ENCODE measurements at places on chromosomes 4 and X.
A peak's percentile ranks its signal among the peaks of the same experiment; 100 is the strongest.

DNA sequence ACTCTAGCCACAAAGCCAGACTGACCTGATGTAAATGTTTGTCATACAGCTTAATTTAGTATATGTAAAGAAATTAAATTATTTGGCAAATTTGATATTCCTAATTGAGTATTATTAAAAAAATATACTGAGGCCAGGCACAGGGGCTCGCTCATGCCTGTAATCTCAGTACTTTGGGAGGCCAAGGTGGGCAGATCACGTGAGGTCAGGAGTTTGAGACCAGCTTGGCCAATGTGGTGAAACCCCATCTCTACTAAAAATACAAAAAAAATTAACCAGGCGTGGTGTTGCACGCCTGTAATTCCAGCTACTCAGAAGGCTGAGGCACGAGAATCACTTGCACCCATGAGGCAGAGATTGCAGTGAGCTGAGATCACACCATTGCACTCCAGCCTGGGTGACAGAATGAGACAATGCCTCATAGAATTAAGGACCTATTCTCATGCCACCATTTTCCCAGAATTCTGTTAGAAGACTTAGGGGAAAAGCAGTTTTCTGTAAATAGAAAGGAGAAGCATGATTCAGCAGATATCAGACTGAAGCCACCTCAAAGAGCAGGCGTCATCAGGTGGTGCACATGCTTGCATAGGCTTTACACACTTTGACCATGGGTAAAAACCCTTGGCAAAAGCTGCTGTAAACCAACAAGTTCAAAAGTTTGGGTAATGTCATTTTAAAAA is 6.1 kb downstream of the UBQLN2 start:
- DNase-seq = no peak

GRCh38 chr4:146023334-146023967 is 84.8 kb upstream of the ZNF827 start:
- DNase-seq = no peak

DNA sequence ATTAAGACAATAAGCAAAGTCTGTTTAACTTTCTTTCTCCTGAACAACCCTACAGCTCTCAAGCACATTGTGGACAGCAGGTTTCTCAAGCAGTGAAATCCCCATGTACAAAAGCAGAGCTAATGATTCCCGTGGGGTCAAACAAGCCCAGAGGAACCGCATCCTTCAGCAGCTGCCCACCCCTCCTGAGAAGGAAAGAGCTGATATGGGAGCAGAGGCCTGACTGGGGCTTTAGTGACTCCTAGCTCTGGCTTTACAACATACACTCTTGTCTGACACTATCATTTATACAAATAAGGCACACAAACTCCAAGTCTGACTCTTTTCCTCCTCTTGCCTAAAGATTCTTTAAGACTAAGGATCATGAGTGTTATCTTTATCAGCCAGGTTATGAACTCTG is 32.8 kb downstream of the HDAC8 start:
- DNase-seq = no peak

GRCh38 chr4:165403048-165403447 is 24.2 kb downstream of the CPE start:
- no peak for DNase-seq

- no peak for DNase-seq
Observed at GRCh38 chrX:8204169-8204935, 33.3 kb upstream of the VCX2 start.

- DNase-seq = peak; percentile 15
Observed at GRCh38 chrX:44904542-44905115, 31.6 kb downstream of the KDM6A start.

- DNase-seq = no peak
Observed at GRCh38 chr4:125365731-125366130, 51.0 kb downstream of the FAT4 start.

- DNase-seq = no peak
Observed at GRCh38 chrX:6768881-6769280, 234.0 kb upstream of the VCX3A start.

GRCh38 chr4:92215476-92215875 is 88.3 kb upstream of the GRID2 start:
- no peak for DNase-seq

GRCh38 chrX:17986440-17986839 is 125.3 kb upstream of the RAI2 start:
- DNase-seq = no peak

DNA sequence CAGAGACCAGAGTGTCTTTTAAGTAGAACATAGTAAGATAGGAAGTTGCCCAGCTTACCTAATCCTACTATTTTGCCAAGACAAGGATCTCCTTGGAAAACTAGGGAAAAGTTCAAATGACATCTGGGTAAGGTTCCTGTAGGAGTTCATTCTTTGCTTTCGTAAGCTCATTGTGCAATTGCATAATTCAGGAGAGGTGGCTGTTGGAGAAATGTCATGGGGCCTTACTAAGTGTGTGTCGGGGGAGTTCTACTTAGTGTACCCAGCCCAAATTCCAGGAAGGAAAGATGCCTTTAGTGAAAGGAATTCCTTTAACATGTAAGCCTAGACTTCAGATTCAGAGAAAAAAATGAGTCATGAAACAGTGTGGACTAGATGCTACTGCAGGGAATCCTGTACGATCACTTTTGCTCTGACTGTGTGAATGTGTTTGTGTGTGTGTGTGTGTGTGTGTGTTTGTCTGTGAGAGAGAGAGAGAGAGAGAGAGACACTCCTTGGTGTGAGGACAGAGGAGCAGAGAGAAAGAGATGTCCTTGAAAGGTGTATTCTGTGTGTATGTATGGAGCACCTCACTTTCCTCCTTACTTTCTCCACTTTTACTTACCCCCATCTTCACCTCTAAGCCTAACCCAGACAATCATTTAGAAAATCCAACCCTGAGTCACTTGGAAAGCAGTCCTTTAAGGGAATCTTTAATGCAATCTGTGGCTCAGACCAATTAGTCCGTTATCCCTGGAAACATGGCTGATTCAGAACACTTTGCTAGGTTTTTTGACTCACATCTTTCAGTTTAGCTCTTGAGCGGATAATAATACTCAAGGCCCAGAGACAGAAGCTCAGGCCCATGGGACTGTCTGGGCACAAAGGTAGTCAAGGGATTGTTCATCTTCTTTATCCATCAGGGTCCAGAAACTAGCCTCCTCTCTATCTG is 114.5 kb upstream of the ACSL4 start:
- peak; percentile 79 for DNase-seq

DNA sequence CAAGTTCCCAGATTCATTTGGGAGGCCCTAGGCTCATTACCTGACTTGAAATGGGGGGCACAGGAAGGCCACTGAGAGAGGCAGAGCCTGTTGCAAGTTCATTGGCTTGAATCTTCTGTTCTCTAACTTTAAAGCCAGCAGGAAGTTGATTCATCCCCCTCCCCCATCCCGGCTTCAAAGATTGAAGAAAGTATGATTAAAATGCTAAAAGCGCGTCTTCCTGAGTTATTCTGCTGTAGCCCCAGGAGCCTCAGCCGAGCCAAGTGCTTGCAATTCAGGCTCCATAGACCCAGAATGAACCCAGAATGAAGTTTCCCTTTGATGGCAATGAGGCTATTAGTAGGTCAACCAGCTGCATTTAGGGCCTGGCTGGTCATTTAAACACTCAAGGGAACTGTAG is 14.7 kb downstream of the CHST7 start:
- DNase-seq = no peak

- DNase-seq = no peak
Observed at GRCh38 chrX:119389871-119390501, 9.2 kb upstream of the SLC25A43 start.

DNA sequence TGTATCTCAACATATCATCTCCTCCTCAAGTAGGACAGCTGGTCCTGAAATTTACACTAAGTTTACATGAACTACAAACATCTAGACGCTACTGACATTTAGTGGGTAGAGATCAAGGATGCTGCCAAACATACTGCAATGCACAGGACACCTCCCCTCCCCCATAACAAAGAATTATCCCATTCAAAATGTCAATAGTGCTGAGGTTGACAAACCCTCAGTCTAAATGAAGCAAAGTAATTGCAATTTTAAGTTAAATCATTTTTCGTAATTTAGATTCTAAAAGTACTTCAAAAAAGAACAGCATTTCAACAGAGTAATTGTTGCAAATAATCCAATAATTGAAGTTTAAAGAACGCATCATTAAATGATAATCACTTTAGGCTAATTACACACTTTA is 1.2 kb downstream of the PRMT9 start:
- no peak for DNase-seq

DNA sequence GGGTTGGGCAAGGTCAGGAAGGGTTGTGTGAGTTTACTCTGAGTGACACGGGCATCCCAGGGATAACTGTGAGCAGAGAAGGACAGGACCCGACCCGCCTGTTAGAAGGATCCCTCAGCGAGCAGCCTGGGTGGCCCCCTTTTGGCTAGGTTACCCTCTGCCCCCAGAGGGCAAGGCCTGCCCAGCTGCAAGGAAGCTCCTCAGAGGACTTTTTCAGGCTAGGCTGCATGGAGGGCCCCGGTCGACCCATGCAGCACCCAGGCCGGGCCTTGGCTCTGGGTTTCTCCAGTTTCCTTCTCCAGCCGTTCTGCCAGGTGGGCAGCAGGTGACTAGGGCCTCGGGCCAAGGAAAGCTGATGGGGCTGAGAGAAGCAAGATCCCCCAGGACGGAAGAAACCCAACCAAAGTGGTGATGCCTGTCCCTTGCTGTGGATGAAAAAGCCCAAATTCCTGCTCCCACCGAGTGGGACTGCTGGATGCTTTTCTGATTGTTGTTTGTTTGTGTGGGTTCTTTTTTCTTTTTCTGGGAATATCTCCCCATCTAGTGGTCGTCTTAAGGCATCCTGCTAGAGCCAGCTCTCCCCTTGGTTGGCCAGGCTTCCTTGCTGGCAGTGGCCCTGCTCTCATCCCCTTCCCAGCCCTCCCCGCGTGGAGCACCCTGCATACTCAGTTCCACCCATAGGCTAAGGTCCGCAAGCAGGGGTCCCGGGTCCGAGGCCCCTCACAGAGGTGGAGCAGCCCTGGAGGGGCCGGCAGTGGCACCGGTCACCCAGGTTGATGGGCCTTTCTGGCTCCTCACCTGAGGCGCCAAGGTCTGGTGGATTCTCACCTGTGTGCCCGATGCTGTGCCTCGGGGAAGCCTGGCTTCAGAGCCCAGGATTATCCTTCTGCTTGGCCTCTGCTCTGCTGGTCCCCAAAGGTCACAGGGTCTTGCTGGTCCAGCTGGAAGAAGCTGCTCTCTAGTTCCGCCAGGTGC is 1.8 kb downstream of the ZFP92 start:
- no peak for DNase-seq
